ENCODE measurements at places on chromosomes 5 and 9.

DNA sequence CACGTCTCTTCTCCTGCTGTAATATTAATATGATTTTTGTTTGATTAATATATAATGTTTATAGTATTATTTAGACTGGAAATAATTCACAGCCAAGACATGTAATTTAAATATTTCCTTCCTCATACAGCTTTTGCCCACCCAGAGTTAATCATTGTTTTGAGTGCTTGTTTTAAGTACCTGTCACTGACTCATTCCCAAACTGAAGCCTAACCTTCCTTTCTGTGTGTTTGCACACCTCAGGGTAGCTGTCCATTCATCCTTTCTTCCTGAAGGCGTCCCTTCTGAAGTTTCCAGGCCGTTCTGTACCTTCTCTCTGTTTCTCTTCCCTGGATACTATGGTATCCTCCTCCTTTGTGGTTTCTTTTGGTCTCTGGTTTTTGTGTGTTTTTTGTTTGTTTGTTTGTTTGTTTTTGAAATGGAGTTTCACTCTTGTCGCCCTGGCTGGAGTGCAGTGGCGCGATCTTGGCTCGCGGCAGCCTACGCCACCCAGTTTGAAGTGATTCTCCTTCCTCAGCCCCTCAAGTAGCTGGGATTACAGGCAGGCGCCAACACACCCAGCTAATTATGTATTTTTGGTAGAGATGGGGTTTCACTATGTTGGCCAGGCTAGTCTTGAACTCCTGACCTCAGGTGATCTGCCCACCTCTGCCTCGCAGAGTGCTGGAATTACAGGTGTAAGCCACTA lies 312.4 kb downstream of the DOCK8 start:
- DNase-seq, result no peak

GRCh38 chr9:69412741-69413150 lies 87.7 kb downstream of the ENTREP1 start:
- no peak for DNase-seq

GRCh38 chr9:129554649-129555048 lies 66.3 kb downstream of the C9orf50 start:
- no peak for DNase-seq

DNA sequence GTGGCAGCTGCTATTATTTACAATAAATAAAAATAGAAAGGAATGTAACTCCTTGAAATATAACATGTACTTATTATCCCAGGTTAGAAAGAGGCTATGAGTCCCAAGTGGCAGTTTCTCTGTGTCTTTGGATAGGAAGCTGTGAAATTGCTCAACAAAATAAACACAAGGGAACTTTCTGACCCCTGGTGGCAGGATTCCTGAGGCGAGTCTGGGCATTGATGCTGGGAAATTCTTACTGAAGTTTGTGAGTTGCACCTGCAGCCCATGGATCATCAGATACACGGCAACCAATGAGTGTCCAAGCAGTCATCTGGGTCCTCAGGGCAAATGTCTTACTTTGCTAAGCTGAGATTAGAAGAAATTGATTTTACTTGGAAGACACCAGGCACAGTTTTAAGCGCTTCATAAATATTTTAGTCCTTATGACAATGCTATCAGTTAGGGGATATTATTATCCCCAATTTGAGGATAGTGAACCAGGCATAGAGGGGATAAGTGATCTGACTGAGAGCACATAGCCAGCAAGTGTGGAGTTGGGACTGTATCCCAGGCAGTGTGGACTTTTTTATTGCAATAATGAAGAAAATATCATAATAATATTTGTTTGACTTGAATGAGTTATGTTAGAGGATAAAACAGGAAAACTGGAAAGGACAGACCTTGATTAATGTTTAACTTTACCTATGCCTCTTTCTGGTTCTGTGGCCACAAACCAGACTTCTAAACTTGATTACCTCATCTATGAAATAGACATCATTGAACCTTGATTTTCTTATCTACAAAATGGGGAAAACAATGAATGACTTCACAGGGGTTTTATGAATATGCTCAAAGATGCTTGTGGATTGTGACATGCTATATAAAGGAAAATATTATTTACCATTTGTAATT lies 265.5 kb upstream of the ADAMTSL1 start:
- no peak for DNase-seq

GRCh38 chr5:108345541-108346171 lies 36.2 kb downstream of the FBXL17 start:
- DNase-seq, result no peak

- no peak for DNase-seq
Observed at GRCh38 chr5:176373100-176373818, 8.0 kb downstream of the ARL10 start.

All from stimulated activated CD8-positive, alpha-beta memory T cell treated with anti-CD3 and anti-CD28 coated beads, Interleukin-7, amount 100 ng/mL, for 4 hours (primary cell).